H54 (cell line): ENCODE measurements at places on chromosomes 2 and 18.
A peak's percentile ranks its signal among the peaks of the same experiment; 100 is the strongest.

DNA sequence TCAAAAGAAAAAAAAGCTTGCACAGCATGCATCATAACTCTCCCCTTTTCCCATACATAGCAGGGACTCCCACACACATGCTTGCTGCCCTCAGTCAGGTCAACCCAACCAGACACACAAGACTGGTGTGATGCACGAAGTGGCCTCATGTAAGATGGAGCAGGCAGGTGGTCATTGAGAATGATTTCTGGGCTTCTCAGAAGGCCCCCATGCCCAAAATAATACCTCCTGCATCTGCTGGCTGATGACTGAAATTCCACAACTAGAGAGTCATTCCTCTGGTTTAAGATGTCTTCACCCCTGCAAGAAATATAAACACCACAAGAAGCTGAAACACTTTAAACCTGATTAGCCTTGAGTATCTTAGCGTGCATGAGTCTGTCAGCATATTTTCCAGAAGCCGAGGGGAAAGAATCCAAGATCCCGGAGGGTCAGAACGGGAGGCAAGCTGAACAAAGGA is 131.1 kb downstream of the AFF3 start:
- DNase-seq: peak; percentile 22

DNA sequence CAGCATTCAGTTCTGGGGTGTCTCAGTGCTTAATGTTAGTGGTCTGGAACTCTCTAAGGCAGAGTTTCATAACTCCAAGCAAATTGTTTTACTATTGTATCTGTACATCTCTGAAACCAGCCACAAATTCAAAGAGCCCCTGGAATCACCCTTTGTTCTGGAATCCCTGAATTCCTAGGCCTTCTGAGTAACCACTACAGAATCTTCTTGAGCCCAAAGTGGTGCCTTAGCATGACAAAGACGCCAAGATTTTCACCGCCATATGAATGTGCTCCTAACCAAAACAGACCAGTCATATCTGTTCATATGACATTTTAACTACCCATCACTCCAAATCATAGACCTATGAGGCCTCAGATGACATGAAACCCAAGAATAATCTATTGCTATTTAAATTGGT is 668.1 kb downstream of the EPHA4 start:
- no peak for DNase-seq

DNA sequence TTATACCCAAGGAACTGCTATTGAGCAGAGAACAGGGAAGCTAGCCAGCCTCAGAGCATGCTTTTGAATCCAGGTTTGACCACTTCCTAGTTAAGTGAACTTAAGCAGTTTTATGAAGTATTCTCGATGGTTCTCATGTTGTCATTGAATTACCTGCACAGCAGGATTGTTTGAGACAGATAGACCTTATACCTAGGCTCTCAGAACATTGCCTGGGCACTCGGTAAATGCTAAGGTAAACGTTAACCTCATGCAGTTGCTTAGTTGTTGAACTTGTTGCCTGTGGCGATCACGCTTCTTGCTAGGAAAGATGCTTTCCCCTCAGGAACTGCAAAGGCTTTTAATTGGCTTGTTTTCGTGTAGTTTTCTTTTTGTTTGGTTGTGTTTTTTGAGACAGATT is 34.0 kb upstream of the CHMP1B start:
- DNase-seq: no peak

GRCh38 chr18:74368901-74369705 is 53.5 kb downstream of the C18orf63 start:
- no peak for DNase-seq

DNA sequence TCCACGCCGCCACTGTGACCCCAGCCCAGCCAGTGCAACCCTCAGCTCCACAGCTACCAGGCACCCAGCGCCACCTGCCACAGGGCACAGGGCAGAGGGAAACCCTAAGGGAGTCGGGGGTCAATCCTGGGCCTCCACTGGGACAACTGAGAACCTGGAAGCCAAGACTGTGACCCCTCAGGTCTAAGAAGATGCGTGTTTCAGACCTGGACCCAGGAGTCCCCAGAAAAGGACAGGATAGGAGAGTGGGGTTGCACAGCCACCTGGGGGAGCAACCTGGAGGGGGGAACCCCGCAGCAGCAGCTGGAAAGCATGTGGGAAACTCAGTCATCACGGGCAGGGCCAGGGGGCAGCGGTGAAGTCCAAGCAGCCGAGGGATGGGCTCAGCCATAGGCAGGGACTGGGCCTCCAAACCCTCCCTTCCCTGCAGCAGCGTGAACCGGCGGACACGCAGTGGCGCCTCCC is 4.1 kb downstream of the ESPNL start:
- DNase-seq: no peak

DNA sequence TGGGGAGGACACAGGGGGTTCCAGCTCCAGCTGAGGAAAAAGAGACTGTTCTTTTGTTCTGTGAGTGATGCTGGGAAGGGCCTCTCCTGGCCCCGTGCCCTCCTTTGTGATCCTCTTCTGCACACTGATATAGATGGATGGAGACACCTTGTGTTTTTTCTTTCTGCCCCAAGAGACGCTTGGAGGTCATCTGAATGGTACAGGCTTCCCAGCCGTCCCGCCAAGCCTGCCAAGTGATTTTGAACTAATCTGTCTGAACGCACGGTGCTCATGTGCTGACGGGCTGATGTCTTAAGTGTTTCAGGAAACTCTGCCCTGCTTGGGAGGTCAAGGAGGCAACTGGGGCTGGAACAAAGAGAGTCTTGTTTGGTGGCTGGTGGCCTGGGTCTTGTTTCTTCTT is 57.5 kb downstream of the KIF5C start:
- DNase-seq: no peak

DNA sequence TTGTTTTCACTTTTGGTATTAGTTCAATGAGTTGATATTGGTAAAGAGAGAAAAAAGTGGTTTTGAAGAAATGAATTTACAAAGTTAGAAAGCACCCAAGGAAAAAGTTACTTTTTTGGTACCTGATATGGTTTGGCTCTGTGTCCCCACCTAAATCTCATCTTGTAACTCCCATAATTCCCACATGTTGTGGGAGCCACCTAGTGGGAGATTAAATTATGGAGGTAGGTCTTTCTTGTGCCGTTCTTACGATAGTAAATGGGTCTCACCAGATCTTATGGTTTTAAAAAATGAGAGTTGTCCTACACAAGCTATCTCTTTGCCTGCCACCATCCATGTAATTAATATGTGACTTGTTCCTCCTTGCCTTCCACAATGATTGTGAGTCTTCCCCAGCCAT is 965.6 kb upstream of the NRXN1 start:
- no peak for DNase-seq

GRCh38 chr2:98769784-98770183 is 38.9 kb upstream of the MGAT4A start:
- no peak for DNase-seq

GRCh38 chr2:181459621-181460021 is 2.4 kb downstream of the ITGA4 start:
- no peak for DNase-seq
